ENCODE measurements at places on chromosomes 1 and 21.

DNA sequence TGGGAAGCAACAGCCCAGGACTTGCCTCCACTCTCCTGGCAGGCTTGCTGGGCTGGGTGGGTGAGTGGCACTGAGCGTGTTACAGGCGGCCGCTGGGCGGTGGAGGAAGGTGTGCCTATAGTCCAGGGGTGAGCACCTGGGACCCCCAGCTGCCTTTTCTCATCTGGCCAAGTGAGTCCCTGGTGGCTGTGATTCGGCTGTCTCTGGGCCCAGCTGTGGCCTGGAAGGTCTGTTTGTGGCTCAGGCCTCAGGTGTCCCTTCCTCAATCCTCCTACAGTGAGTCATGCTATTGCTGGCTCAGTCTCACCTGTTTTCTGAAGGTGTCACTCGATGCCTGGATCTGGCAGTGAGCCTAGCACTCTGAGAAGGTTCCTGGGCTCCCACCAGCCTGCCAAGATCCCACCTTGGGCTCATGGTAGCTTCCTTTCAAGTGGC, 564.2 kb downstream of the PTPRU start:
- DNase-seq, result peak; percentile 49

- no peak for DNase-seq
These were observed 792.0 kb downstream of the LTN1 start for GRCh38 chr21:28200726-28201125.

- no peak for DNase-seq
These were observed 860 bp downstream of the TMEM63A start for GRCh38 chr1:225881081-225881958.

GRCh38 chr1:59683197-59683596, 131.6 kb upstream of the HOOK1 start:
- DNase-seq, result no peak

DNA sequence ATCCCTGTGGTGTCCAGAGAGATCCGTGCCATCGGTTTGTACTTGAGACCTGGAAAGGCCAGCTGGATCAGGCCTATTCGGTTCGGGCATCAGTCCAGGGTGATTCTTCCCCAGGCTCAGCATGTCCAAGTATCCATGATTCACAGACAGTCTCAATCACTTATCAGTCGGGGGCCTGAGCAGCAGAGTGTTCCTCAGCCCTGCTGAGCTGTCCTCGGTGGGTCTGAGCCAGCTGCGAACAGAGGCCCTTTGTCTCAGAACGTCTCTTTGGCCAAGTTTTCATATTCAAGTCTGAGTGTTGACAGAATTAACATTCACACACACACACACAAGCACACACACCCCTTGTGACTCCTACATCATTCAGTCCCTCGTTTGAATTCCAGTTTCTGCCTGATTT, 33.4 kb upstream of the OSBPL9 start:
- DNase-seq, result no peak

- no peak for DNase-seq
These were observed 64.0 kb downstream of the SYT6 start for GRCh38 chr1:114089502-114090138.

DNA sequence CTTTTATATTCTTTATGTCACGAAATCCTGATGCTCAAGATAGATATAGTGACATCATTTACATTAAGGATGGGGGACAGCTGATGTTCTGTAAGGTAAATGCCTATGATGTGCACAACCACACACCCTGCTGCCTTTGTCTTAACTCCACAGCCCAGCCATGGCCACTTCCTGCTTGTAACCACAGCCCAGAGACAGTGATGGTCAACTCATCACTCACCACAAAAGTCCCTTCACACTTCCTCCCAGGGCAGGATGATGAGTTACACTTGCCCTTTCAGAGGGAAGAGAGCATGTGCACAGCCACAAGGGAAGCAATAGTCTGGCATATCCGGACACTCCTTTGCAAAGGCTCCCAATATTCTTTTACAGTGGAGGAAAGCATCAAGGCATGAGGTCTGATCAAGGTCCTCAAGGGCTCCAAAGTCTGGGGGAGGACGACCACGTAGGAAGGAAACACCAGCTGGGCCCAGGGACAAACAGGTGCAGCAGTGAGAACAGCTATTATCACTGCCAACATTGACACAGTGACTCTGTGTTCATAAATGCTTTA, 53.8 kb downstream of the PLPP3 start:
- no peak for DNase-seq

DNA sequence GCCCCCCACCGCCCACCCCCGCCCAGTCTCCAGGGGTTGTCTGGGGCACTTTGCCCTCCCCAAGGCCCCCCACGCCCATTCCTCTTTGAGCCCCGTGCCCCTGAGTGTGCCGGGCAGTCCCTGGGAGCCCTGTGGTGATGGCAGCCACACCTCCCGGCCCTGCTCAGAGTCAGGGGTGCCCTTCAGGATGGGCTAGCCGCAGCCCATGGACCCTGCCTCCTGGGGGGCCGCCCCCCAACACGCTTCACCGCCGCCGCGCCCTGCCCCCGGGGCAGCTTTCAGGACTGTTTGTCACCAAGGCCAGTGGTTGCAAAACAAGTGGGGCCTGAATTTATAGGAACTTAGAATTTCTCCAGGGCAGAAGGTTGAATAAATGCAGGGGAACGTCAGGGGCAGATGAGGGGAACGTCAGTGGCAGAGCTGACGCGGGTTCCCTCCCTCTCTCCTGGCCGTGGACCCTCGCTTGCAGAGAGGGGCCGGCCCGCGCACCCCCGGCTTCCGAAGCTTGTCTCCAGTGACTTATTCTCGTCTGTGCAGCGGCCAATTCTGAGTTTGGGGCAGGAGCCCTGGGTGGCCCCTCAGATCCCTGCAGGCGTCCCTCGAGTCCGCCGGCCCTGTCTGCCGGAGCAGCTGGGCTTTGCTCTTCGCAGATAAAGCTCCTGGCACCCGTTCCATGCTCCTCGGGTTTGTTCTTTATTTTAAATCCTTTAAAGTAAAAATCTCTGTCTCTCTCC, 41.2 kb upstream of the ADARB1 start:
- peak; percentile 65 for DNase-seq

DNA sequence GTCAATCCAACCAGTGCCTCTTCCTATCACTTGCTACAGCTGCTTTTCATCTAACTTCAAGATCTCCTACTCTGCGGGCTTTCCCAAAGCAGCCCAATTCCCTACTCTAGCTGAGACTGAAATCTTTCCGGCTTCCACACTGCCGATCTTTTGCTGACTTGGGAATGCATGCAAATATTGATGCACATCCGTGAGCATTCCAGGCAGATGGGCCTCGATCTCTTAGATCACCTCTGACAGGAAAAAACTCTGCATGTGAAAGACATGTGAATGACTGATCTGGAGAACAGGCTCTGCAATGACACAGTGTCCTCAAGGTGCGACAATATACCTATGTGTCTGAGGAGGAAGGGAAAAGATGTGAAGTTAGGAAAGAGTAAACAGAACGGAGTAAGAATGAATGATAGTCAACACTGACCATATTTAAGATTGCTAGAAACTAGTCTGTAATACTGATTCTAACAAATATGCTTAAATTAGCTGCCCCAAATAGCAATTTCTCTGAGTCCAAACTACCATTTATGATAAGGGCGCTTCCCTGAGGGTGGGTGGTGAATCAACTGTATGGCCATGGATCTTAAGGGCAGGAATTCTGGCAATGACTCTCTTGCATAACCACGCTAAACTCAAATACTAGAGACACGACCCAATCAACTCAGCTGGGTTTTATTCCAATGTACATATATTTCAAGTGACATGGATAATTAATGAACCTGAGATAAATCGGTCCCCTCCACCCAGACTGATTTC, 8.4 kb downstream of the TAF5L start:
- no peak for DNase-seq

- no peak for DNase-seq
These were observed 17.9 kb downstream of the SFT2D2 start for GRCh38 chr1:168243636-168244212.

GRCh38 chr21:32728456-32728839, 635 bp upstream of the SYNJ1 start:
- no peak for DNase-seq

GRCh38 chr1:155017946-155018316, 15.3 kb downstream of the ZBTB7B start:
- DNase-seq, result no peak

- no peak for DNase-seq
These were observed 683.2 kb upstream of the BRINP3 start for GRCh38 chr1:191160837-191161236.

GRCh38 chr1:214396330-214396729, 115.4 kb downstream of the SMYD2 start:
- no peak for DNase-seq

DNA sequence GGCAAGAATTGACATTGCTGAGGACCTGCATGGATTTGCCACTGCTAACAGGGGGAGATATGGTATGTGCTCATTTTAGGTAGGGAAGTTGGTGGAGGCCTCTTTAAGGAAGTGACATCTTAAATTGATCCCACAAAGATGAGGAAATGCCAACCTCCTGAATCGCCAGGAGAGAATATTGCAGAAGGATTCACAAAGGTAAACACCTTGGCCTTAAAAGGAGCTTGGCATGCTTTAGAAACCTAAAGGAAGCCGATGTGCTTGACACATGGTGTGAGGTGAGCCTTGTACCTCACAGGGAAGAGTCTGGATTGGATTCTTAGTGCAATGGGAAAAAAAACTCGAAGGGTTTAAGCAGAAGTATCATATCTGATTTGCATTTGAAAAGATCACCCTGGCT, 470.5 kb upstream of the DAB1 start:
- no peak for DNase-seq

- no peak for DNase-seq
These were observed 14.0 kb downstream of the H6PD start for GRCh38 chr1:9248341-9249262.

DNA sequence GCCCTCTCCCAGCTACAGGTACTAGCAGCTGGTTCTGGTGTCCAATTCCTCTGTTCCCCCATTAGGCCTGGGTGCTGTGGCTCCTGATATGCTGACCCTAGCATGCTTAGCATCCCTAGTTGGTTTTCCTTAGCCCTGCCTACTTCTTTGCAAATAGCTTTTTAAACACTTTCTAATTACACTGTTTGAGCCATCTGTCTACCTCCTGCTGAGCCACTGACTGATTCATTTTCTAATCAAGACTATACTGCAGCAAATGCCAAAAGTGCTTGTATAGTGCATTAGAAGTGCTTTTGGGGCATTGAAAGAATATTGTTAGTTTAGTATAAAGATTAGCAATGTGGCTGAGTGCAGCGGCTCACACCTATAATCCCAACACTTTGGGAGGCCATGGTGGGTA, 36.3 kb downstream of the ERICH3 start:
- DNase-seq, result no peak

DNA sequence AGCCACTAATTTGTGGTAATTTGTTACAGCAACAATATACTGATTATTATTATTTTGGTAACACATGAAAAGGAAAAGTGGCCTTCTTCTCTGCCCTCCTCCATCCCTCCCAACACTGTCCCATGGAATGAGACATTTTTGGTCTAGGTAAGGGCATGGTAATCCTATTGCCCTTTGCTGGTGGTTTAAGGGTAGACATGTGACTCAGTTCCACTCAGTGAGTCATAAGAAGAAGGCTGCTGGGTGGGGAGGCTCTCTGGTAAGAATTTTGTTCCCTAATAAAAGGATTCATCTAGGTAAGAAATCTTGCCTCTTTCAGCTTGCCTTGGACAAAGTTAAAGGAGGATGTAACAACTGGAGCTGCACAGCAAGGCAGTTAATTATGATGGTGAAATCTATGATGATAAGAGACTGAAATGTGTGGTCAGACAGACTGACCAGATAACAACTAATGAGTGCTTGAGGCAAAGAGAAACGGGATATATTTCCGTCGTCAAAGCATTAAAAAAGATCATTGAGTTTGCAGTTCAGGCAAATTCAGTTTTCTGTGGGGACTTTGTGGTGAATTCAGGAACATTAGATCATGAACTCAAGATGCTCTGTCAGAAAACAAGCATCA, 232.0 kb upstream of the KCNK2 start:
- DNase-seq, result no peak

- DNase-seq, result no peak
These were observed 867.3 kb downstream of the TTLL7 start for GRCh38 chr1:83131692-83131955.

DNA sequence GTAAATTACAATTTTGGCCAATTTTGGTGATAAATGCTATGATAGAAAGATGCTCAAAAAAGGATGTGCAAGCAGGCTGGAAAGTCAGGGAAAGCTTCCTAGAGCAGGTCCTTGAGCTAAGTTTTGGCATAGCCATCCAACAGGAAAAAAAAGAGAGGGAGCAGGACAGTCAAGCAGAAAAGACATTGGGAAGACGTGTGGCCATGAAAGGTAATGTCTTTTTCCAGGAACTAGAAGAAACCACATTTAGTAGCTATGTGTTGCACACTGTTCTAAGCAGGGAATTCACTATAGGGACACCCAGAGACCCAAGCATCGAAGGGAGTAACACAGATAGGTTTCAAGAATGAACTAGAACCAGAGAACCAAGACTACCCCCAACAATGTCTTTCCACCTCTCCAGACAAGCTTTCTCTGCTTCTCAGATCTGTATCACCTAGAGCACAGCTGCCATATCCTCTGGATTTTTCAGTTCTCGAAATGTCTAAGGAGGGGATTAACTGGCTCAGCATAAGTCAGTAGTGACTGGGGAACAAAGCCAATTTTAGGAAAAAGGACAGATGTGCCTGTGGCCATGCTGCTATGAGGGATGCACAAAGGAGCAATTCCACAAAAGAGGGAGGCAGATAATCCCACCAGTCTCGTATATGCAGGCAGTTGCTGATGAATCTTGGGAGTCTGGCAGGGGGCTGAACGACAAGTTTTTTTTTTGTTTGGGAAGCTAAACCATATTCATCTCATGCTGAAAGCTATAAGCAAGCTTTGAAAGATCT, 97.1 kb upstream of the DAB1 start:
- no peak for DNase-seq

- DNase-seq, result no peak
These were observed 12.2 kb upstream of the PGLYRP3 start for GRCh38 chr1:153324912-153325311.

GRCh38 chr1:78289603-78290002, 201.2 kb upstream of the PTGFR start:
- DNase-seq, result no peak

DNA sequence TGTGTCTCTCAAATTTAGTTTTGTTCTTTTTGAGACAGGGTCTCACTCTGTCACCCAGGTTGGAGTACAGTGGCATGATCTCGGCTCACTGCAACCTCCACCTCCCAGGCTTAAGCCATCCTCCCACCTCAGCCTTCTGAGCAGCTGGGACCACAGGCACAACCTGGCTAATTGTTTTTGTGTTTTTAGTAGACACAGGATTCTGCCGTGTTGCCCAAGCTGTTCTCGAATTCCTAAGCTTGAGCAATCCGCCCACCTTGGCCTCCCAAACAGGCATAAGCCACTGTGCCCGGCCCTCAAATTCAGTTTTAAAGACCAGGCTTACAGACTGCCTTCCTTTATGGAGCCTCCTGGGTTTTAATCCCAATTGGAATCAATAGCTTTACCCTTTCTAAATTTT, 83.7 kb upstream of the SELENON start:
- no peak for DNase-seq

GRCh38 chr21:20023193-20023592, 975.0 kb upstream of the NCAM2 start:
- no peak for DNase-seq

DNA sequence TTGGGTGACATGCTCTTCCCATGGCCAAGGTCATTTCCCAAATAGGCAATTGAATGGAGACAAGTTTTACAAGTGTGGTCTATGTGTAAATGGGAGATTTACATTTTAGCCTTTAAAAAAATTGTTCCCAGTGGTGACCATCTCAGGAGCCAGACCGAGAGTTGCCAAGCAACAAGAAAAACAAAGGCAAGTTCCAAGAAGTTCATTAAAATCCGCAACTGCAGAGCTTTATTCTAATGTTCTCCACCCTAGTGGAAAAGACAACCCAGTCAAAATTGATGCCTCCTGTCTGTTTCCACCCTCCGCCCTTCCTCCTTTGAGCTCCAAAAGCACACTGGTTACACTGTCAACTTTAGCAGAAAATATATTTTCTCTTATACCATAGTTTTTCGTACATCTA, 33.2 kb upstream of the CD55 start:
- no peak for DNase-seq

Data from left forelimb (tissue), 1 donor.